ENCODE measurements at places on chromosomes 6 and 20.

- DNase-seq = no peak
These were observed at the start of gene BTBD3 for GRCh38 chr20:11917663-11918062. BTBD3 (plus strand) TSS chr20:11917893; CDS start chr20:11918276, 383 bp downstream.

DNA sequence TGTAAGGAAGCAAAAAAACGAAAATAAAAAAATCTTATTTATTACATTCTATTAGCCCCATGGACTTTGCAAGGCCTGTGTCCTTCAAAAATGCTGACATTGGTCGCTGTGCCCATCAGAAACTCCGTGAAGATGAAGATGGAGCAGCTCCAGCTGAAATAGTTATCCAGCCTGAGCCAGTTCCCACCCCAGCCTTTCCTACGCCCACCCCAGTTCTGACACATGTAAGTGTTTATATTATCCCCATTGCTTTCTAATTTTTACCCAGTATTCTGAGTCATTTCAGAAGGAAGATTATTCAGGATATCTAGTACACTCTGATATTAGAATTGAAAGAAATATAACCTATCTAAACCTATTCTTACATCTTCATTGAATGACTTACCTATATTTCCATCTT lies 217.7 kb downstream of the ARHGAP18 start:
- DNase-seq = no peak

- DNase-seq = no peak
These were observed 23.6 kb downstream of the CDS2 start for GRCh38 chr20:5150226-5151076.

- DNase-seq = no peak
These were observed 40.0 kb downstream of the EIF2S2 start for GRCh38 chr20:34072076-34072475.

- DNase-seq = peak; percentile 92
These were observed 15.5 kb downstream of the SDCBP2 start for GRCh38 chr20:1313236-1313964.

GRCh38 chr20:41538810-41539596 lies 79.2 kb downstream of the CHD6 start:
- DNase-seq = no peak

GRCh38 chr6:43788301-43788700 lies 18.3 kb downstream of the VEGFA start:
- no peak for DNase-seq

DNA sequence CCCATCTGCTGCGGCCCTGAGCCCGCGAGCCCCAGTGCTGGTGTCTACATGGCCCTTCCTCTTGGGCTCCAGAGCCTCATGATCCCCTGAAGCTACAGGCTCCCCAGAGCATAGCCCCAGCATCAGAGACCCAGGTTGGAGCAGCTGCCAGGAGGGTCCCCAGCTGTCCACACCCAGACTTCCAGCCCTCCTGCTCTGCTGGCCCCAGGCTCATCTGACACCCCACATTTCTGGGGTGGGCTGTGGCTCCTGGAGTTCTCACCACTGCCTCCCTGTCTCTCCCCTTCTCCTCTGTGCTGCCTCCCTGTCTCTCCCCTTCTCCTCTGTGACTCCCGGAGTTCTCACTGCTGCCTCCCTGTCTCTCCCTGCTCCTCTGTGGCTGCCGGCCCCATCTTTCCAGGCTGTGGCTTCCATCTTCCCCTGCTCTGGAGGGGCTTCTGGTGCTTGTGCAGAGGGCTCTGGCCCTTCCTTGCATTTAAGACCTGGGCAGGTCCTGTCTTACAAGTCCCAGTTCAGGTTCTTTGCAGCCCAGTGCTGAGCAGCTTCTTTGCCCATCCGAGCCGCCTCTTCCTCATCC lies 108.1 kb downstream of the ERMARD start:
- DNase-seq = peak; percentile 51

DNA sequence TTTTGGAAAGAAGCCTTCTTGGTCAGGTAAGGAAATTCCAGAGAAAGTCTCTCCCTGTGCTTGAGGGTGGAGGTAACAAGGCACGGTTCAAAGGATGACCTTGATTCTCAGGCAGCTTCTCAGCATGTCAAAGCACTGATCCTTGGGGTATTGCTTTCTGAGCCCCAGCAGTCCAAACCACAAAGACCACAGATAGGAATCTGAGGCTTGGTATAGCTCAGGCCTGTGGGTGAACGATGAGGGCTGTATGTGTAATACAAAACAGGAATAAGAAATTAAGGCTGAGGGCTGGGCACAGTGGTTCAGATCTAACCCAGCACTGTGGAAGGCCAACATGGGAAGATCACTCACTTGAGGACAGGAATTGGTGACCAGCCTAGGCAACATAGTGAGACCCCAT lies 70.2 kb upstream of the SLC22A1 start:
- DNase-seq = no peak

DNA sequence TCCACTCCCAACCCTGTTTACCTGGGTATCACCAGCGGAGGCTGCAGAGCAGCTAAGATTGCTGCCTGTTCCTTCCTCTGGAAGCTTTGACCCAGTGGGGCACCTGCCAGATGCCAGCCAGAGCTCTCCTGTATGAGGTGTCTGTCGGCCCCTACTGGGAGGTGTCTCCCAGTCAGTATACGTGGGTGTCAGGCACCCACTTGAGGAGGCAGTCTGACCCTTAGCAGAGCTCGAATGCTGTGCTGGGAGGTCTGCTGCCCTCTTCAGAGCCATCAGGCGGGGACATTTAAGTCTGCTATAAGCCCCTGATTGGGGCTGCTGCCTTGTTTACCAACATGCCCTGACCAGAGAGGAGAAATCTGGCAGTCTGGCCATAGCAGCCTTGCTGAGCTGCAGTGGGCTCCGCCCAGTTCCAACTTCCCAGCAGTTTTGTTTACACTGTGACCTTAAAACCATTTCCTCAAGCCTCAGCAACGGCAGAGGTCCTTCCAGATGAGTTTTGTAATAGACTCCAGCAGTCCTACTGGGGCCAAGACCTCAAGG lies 2.8 kb downstream of the RAET1E start:
- no peak for DNase-seq

DNA sequence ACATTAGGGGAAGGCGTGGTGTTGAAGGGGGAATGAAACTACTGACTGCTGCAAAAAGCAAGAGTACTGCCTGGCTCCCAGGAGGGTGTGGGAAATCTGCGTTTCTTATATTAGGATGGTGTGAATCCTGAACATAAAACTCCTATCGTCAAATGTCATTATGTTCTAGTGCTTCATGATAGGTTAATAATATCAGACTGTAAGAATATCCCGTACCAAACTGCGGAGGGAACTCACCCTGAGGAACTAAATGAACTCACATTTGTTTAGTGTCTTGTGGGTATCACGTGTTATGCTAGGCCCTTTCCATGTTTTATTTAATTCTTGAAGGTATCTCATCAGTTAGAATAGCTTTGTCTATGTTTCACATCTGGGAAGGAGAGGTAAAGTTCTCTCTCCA lies 610.7 kb downstream of the QKI start:
- no peak for DNase-seq

GRCh38 chr6:33875141-33875581 lies 71.4 kb upstream of the MLN start:
- no peak for DNase-seq

DNA sequence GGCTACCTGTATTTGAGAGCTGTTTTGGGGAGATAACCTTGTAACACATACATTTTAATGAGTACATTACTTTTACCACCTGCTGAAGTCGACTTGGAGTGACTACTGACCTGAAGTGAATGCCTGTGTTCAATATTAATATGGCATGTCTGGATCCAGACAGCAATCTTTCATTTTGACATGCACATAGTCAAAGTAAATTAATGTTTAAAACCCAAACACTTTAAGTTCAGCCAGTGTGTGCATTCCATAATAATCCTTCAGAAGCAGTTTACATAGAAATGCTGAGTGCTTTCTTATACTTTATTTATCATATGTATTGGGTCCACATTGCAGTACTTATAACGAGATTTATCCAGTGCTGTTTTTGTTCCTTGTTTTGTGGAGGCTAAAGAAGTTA lies 38.0 kb downstream of the CDKAL1 start:
- no peak for DNase-seq

DNA sequence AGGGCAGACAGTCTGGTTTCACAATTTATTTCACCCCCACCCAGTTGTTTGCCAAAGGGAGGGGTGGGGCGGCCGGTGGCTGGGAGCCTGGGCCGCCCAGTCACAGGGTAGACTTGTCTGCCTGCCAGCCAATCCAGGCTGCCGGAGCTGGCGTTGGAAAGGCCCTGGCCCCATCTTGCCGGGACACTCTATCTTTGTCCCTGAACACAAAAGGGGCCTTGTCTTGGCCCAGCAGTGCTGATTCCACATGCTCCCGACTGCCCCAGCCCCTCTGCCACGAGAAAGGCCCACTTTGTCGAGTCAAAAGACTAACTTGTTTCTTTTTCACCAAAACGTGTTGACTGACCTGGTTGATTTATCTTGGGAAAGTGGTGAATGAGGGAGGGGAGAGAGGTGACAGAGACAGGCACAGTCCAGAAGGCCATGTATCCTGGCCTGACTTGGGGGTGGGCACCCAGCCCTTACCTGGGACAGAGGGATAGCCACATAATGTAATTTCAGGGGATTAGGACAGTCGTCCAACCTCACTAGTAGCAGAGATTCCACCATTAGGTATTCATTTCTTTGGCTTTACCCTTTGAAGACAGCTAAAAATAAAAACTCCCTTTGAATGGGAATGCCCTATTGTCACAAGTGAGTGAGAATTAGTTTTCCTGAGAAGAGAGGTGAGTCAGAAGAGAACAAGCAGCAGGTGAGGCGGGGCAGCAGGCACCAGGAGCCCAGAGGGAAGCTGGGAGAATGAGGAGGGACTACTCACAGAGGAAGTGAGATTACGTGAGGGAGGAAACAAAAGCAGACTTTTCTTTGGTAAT lies 67.0 kb upstream of the SIRPA start:
- DNase-seq = peak; percentile 77

GRCh38 chr6:54970337-54970736 lies 123.8 kb downstream of the FAM83B start:
- DNase-seq = no peak

DNA sequence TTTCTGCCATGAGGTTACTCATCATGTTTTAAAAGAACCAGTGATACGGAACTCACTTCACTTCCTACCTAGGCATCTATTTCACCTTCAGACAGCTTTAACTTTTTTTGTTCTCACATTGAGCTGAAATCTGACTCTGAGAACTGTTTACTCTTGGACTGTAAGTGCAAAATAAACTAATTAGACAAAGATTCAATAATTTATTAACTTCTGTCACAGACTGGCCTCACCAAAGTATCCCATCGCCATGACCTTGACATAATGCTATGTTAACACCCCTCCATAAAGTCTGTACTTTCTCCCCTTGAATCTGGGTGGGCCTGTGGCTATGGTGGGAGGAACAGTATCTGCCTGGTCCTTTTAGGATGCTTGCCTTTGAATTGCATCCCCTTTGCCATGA lies 448.1 kb downstream of the CBLN4 start:
- DNase-seq = no peak

DNA sequence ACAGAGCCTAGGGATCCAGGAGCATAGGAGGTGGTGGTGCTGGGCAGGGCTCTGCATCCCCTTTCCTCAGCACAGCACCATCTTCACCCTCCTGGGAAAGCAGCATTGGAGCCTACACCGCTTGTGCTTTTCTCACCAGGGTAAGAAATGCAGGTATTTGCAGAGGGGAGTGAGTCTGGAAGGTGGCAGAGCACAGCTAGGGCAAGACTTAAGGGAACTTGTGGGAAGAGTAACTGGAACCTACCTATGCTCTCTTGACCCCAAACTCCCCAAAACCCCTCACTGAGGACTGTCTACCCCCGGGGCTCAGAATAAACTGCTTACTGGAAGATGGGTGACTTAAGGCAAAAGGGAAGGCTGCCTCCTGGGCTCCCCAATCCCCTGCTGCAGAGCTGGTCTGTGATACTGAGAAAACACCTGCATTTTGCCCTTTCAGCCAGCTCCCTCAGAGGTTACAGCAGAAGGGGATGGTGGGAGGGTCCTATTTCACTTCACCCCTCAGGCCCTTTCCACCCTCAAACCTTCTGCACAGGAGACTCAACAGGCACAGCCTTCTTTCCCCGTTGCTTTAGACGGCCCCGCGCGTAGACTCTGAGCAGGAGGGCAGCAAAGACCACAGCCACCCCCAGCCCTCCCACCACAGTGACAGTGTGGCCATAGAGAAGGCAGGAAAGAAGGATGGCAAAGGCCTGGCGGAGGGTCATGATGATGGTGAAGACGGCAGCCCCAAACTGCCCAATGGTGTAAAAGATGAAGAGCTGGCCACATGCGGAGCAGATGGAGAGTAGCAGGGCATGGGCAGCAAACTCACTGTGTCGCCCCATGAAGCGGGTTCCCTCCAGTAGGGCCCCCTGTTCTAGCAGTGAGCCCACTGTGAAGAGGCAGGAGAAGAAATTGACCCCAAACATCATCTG lies 2.9 kb downstream of the SLC35B2 start:
- peak; percentile 57 for DNase-seq

DNA sequence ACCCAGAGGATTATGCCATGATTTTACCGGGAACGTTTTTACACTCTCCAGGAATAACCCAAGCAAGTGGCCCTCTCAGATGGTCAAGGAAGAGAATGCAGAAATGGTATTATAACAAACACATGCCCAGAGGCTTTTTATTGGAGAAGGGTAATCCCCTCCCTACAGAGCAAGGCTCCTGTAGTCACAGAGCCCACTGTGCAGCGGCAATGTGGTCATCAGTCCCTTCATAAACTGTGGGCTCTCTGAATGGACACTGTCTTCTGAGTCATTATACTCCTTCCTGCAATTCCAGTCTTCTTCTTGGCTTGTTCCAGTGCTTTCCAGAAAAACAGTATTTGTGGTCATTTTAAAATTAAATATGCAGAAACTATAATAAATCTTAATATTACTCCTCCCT lies 74.7 kb downstream of the LAMA4 start:
- no peak for DNase-seq

- DNase-seq = no peak
These were observed 65.0 kb upstream of the EEF1A1 start for GRCh38 chr6:73585566-73586415.

DNA sequence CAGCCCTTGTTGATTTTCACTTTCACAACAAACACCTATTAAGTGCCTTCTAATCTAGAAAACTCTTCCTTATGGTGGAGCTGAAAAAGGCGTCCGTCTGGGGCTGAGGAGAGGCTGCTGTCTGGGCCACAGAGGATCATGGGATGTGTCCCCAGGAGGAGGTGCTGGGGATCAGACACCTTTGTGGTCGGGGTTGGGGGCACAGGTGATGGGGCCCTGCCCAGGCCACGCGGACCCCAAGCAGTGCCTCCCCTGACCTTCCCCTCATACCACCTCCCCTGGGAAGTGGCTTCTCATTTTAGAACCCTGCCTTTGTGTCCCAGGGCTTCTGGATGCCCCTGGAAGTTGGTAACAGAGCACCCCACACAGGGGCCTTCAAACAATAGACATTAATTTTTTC lies 41.1 kb downstream of the SUN5 start:
- DNase-seq = peak; percentile 37
